ENCODE measurements at places on chromosomes 6 and 20. TPM values are rescaled to one million over a fixed set of nuclear protein-coding genes. Genes with fewer than 3 reads are reported as not detected.

ECT2L gene
- not detected for total RNA-seq

PXT1 gene
- total RNA-seq = 0.08 TPM

ZC3H12D gene
- not detected for total RNA-seq

DNA sequence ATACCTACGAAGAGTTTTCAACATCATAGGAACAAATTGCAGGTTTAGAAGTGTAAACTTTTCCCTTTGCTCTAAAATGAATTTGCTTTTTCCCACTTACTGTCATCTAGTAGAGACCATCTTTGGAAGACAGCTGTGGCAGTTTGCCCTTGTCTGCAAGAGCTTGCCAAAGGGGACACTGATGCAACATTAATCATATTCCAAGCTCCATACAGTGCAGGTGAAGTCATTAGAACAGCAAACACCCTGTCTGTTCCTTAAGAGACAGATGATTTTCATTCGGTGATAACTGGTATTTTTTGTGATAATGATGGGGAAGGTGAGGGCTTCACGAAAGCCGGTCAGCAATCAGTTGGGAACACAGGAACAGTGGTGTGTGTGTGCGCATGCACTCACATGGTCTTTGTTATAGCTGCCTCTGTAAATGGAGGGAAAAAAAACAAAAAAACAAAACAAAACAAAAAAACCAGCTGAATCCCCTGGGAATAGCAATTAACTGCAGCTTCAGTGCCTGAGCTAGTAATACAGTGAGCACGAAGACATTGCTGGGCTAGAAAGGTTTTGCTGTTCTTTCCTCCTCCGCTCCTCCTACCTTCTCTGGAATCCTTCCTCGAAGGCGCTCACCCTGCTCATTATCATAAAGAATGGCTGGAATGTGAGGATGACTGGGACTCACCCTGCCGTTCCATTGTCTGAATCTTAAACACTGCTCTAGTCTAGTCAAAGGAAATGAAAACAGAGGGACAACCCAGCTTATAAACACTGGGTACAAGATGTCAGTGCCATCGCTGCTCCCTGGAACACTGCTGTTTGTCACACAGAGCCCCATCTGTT, 35.2 kb upstream of the KIF13A start:
- H3K4me1 ChIP-seq = no peaks in the 10 kb centered on the region
- H3K4me3 ChIP-seq = no peak overlapping the region
- no peak for DNase-seq
- H3K27ac ChIP-seq = no peak overlapping the region
- H3K36me3 ChIP-seq = no peaks in the 10 kb centered on the region
- no peaks in the 10 kb centered on the region for H3K27me3 ChIP-seq

GRCh38 chr6:41288754-41289129, 2.3 kb upstream of the TREM1 start:
- H3K27ac ChIP-seq = no peak overlapping the region
- no peaks in the 10 kb centered on the region for H3K4me1 ChIP-seq
- no peak for DNase-seq
- H3K36me3 ChIP-seq = no peaks in the 10 kb centered on the region
- no peak overlapping the region for H3K4me3 ChIP-seq

DNA sequence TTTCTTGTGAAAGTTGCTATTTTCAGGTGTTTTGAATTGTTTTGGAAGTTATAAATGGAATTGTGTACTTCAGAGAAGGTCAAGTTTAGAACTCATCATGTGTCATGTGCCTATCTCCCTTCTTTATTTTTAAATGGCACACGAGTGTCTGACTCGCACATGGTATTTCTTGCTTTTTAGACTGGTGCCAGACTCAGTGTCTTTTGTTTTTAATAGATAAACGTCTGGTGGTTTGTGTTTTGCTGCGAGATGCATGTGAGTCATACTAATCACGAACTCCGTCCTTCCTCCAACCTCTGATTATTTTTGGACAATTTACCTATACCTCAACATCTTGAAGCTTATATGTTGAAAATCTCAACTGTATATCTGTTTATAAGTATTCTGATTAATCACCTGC, 292.1 kb downstream of the CDKAL1 start:
- DNase-seq = no peak
- H3K27me3 ChIP-seq = no peaks in the 10 kb centered on the region
- no peak overlapping the region for H3K27ac ChIP-seq
- H3K4me3 ChIP-seq = no peak overlapping the region
- no peaks in the 10 kb centered on the region for H3K4me1 ChIP-seq
- no peaks in the 10 kb centered on the region for H3K36me3 ChIP-seq

DNA sequence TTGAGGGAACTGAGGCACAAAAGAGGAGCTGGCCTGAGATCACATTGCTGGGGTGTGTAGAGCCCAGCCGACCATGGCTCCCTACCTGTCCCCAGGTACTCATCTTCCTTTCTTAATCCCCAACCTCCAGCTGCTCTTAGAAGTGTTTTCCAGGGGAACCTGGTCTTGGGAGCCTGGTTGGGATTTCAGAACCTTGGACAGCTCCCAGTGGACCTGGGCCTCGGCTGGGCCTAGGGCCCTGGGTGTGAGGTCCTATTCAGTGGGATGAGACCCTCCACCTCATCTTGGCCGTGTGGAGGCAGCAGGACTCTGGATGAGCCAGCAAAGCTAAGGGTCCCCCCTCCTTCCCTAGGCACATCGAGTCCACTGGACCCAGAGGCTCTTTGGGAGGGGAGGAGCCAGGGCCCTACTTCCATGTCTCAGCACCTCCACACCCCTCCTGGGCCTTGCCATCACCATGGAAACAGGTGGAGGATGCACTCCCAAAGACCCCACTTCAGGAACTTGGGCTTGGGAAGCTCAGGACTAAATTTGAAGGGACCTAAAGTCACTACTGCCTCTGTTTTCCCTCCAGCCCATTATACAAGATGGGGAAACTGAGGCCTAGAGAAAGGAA, 38.5 kb downstream of the DLGAP4 start:
- H3K36me3 ChIP-seq = no peaks in the 10 kb centered on the region
- no peak overlapping the region for H3K4me3 ChIP-seq
- peak; percentile 73 for DNase-seq
- H3K27me3 ChIP-seq = peaks cover 8% of the 10 kb centered on the region

Data from SJCRH30 (cell line).